Activated CD8-positive, alpha-beta memory T cell treated with anti-CD3 and anti-CD28 coated beads for 48 hours (primary cell): ENCODE measurements at places on chromosomes 5 and 9.

DNA sequence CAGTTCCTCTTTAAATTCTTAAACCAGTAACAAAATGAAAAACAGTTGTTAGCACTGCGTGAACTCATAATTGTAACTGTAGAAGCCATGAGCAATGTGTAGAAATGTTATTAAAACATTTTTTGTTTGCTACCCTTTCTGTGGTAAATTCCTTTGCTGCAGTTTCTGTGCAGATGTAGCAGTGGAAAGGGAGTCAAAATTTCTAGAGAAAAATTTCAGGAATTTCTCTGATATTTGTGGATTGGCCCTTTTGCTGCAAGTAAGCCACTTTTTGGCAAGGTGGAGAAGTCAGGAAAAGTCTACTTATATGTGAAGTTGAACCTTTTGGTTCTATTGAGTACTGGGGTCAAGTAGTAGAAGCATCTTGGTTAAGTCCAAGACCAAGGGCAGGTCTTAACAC, 10.1 kb downstream of the FBXL7 start:
- DNase-seq, result no peak

DNA sequence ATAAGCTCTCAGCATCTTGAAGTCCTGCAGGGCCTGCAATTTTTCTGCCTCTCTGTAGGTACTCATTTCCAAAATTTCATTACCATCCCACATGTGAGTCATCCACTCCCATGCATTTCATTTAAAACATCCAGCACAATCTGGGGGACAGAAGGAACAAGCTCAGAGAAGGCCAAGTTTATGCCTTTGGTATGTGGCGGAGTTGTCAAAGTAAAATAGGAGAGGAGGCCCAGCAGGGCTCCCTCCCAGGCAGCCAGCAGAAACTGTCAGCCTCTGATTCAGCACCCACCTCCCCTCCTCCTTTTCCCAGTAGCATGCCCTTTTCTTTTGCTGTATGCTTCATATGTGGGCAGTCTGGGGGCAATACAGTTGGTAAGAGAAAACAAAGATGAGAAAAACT, 126.4 kb upstream of the ZNF366 start:
- no peak for DNase-seq

DNA sequence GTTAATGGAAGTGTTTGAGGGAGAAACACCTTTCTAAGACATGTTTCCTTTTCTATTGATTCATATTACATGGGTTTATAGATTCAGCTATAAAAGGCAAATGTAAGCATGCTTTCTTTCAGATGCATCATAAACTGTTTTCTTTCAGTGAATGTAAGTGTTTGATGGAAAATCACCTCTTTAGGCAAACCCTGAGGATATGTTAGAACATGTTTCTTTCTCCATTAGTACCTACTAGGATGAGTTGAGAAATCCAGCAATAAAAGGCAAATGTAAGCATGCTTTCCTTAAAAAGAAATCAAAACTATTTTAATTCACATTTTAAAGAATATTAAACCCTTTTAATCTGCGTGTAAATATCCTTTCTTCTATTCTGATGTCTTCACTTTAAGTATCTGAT, 31.6 kb downstream of the FNIP1 start:
- no peak for DNase-seq

GRCh38 chr9:18684593-18685317, 210.8 kb downstream of the ADAMTSL1 start:
- no peak for DNase-seq

- no peak for DNase-seq
Observed at GRCh38 chr5:124748687-124749594, 2.5 kb upstream of the ZNF608 start.

DNA sequence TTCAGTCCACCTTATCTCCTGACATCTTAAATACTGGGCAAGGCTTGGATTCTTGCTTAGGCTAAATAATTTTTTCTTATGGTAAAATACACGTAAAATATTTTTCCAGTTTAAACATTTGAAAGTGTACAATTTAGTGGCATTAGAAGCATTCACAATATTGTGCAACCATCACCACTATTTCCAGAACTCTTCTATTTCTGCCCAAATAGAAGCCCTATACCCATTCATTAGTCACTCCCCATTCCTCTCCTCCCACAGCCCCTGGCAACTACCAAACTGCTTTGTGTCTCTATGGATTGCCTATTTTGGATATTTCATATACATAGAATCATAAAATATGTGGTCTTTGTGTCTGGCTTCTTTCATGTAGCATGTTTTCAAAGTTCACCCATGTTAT, 57.6 kb downstream of the IL31RA start:
- no peak for DNase-seq

GRCh38 chr5:1659100-1659981, 135.6 kb upstream of the LPCAT1 start:
- DNase-seq, result no peak

DNA sequence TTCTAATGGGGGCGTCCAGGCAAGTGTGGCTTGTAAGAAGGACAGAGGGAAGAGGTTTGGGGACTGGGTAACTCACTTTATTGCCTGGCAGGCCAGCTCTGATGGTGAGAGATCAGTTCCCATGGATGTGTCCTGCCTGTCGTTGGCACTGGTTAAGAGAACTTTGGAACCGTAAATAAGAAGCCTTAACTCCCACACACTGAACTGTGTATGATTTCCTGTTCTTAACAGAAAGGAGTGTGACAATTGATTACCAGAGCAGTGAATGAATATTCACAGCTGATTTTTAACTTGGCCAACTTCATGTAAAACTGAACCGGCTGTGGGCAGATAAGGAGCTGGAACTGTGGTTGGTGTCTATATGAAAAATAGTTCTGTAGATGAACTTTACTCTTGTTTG, 63.2 kb downstream of the MEGF10 start:
- DNase-seq, result no peak

- DNase-seq, result no peak
Observed at GRCh38 chr9:106620866-106621265, 242.1 kb upstream of the ZNF462 start.

DNA sequence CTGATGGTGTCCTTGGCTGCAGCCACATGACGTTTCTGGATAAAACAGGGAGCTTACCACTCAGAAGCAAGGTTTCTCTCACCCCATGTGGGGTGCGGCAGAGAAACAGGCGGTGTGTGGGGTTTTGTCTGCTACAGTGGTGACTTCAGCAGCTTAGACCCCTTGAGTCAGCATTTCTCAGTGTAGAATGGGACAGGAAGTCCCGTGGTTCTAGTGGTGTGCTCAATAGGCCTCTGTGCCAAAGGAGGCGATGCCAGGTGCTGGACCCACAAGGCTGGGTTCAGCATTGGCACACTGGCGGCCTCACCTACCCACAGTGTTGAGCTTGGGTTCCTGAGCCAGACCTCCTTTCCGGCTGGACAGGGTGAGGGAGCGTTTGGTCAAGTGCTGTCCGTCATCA, 125.2 kb upstream of the SMIM23 start:
- no peak for DNase-seq

- DNase-seq, result no peak
Observed at GRCh38 chr9:38082446-38083287, 13.6 kb upstream of the SHB start.

DNA sequence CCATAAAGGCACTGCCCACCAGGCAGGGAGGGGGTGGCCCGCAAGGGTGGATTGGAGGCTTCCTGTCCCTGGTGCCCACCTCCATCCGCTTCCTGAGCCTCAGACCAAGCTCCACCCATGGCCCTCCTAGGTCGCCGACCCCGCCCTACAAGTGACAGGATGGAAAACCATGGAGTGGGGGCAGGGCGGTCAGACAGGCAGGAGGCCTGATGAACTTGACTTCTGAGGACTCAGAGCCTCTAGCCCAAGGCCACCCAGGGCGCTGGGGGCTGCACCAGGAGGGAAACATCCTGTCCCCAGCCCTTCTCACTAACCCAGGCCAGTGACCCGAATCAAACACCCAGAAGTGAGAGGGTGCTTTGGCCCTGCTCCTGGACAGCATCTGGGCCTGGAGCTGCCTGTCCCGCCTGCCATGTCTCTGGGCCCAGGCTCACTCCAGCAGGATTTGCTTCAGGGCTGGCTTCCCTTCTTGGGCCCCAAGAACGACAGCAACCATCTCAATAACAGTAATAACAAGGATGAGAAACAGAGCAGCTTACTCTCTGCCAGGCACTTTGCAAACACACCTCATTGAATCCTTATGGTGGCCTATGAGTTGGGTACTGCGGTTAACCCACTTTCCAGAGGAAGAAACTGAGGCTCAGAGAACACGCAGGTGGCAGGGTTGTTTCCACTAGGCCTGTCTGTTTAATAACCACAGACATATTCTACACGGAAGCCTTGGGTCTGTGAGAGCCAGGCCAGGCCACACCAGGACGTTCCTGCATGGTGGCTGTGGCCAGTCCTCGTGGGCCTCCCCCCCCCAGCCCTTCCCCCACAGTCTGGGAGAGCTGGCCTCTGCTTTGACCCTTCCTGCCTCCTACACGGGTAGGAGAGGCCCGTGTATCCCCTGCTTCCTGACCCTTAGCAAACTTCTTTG, 4.4 kb upstream of the ST6GALNAC6 start:
- peak; percentile 74 for DNase-seq

DNA sequence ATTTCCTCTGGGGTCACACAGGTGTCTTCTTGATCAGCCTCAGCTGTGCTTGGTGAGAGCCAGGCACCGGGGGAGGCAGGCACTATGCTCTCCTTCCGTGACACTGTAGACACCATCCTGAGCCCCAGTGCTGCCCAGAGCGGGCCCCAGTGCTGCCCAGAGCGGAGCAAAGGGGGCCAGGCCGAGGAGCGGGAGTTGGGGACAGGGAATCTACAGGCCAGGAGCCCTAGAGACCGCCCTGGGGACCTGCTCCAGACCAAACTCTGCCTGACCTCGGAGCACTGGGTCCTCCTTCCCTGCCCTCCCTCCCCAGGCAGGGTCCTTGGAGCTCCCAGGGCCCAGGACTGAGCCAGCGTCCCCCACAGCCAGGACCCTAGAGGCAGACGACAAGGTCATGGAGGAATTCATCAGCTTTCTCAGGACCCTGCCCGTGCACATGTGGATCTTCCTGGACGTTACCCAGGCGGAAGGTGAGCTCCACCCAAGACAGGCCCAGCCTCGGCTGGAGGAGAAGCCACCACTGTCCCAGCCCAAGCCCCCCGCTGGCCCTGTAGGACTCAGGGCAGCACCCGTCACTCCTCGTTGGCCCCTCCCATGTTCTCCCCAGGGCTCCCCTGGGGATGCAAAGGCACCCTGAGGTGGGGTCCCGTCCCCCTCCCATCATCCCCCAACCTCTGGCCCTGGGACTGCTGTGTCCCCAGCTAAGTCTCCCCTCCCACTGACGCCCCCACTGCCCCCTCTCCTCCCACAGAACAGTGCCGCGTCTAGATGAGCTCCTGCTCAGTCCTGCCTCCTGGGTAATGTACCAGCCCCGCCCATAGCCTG, 30.2 kb downstream of the PAEP start:
- DNase-seq, result no peak

GRCh38 chr5:90949469-90950358, 391.1 kb downstream of the ADGRV1 start:
- no peak for DNase-seq

DNA sequence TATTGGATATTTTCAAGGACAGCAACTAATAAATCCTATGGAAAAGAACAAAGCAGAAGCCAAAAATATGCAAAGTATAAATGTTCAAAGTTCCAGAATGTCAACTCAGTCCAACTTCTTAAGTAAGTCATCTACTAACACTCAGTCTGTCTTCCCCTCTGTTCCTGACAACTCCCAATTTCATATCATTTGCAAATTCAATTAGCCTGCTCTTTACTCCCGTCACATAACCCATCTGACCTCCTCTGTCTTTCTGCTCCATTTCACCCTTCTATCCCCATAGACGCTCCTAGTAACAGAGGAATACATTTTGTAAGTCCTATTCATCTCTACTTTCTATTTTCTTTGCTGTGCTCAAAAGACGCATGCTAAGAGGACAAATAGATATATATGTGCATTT, 659.8 kb upstream of the MEF2C start:
- DNase-seq, result no peak

- no peak for DNase-seq
Observed at GRCh38 chr5:97563050-97563657, 380.1 kb upstream of the RIOK2 start.

GRCh38 chr9:29176231-29176630, 1603.0 kb upstream of the C9orf72 start:
- DNase-seq, result no peak

GRCh38 chr9:81424431-81424830, 264.9 kb downstream of the TLE1 start:
- DNase-seq, result no peak

- DNase-seq, result no peak
Observed at GRCh38 chr5:121744577-121744976, 107.1 kb upstream of the FTMT start.

DNA sequence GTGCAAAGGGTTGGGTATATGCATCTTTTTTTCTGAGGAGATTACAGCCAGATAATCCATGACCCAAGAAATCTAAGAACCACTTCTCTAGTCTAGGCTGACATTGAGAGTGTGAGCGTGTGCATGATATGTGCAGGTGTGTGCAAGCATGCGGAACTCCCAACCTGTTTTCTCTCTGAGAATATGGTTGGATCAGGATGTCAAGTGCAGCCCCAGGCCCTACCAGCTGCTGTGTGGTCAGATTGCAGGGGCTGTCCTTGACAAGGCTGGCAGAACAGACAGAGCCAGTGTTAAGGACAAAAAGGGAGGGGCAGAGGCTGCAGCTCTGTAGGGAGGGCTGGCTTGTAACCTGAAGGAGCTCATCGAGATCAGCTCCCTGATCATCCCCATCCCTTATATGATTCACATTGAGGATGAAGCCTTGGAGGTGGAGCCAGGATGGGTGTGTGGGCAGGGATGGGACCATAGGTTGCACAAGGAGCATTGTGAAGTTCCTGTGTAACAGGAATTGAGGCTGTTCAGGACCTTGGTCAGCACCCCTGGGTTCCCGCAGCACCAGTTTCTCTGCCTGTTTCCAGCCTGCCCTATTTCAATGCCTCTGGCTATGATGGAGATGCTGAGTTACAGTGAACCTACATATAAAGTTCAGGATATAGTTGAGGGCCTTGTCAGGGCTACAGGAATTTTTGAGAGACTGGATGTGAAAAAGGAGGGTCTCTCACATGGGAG, 52.6 kb upstream of the ARAP3 start:
- no peak for DNase-seq

DNA sequence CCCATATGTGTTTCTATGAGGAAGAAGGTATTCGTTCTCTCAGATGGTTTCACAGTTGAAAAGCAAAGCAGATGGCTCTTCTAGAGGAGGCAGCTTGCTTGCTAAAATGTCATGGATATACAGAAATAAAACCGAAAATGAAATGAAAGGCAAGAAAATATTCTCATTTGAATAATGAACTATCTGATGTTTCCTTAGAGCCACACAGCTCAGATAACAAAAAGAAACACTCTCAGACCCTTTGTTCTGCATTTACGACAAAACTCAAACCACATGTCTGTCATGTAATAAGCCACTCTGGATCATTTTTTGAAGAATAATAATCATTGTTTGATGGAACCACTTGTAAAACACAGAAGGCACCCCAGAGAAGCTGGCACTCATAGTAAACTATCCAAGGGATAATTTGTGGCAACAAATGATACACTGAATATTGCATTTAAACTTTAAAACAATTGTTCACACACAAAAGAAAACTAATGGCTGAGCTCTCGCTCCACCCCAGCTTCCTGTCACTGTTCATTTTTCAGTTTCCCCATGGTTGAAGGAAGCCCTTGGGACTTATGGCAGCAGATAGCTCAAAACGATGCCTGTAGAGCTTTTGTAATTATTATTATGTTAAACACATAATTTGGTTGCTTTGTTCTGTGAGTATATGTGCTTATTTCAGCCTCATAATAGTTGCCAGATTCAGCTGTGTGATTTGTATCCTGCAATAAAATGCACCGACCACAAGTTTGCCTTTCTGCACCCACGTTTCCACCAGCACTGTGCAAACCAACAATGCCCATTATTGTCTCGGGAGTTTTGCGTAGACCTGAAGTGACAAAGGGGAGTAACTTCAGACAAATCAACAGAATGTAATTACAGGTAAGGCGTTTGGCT, 256.0 kb downstream of the TMEM167A start:
- DNase-seq, result no peak

GRCh38 chr5:169439362-169439761, 138.4 kb upstream of the SLIT3 start:
- DNase-seq, result no peak
